Progenitor cell of endocrine pancreas (in vitro differentiated cells): ENCODE measurements at places on chromosomes 2 and 18.
A peak's percentile ranks its signal among the peaks of the same experiment; 100 is the strongest.

DNA sequence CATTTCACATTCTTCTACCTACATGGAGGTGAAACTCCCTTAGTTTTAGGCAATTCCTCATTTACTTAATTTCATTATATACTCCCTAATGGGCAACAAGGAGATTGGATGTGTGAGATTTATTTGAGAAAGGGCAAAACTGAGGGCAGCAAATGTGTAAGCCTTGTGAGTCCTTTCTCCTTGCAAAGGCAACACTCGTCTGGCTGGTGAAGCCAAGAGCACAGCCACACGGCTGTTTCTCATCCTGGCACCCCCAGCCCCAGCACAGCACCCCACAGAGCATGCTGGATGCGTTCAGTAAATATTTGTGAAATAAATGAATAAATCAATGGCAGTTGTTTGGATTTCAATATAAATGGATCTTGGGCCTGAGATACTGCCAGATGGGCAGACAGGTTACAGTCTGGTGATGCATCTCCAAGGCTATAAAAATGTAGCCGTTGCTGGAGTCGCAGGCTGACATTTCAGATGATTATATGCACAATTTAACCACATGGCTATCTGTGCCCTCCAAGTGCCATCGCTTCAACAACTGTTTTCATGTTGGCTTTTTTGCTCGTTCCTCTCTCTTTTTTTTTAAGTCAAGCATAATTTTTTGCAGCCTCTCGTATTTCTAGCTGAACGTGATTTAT is 154.1 kb upstream of the REV1 start:
- no peak for DNase-seq

DNA sequence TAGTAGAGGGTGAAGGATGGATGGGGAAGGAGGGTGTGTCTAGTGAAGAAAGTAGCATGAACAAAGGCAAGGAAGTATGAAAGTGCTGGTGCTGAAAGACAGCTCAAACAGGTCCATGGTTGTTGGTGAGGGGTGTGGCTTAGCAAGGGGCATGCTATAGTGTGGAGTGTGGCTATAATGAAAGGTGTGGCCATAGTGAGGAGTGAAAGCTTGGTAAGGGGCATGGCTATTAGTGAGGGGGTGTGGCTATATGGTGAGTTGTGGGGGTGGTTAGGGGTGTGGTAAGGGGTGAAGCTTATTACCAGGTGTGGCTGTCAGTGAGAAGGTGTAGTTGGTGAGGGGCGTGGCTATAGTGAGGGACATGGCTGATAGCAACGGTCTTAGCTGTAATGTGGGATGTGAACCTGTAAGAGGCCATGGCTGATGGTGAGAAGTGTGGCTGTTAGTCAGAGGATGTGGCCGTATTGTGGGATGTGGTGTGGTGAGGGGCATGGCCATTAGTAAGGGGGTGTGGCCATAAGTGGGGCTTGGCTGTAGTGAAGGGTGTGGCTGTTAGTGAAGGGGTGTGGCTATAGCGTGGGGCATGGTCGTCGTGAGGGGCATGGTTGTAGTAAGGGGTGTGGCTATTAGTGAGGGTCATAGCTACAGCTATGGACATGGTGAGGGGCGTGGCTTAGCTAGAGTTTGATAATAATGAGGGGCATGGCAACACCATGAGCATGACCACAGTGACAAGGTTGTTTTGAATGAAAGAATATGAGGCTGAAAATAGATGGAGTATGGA is 549.6 kb downstream of the FBXO15 start:
- no peak for DNase-seq

DNA sequence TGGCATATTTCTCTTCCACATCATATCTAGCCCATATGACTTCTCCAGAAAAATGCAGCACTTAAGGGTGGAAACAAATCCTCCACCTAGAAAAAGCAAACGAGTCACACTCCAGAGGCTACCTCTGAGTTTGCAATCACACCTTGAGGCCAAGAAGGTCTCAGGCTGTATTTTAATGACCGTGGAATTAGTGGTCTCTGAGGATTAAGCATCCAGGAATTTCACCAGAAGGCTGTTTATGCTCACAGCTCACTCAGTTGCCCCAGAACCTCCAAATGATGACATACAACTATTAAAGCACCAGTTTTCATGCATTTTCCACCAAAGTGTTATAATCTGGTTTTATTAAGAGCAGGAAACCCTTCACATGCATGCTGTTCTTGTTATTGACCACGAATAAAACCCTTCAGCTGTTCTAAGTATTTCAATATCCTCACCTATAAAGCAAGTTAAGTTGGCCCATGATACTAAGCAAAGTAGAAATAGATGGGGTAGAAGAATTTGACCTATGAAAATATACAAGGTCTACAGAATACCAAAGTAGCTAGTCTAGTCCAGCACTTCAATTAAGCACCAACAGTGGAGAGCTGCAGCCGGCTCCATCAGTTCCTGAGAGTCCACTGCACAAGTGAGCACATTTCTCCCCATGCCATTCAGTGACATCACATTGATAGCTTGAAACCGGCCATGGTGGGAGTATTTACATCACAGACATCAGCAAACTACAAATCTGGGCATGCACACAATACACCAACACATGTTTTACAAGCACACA is 39.5 kb upstream of the SLC14A1 start:
- DNase-seq, result no peak

- DNase-seq, result no peak
These were observed 5.9 kb downstream of the RNF103 start for GRCh38 chr2:86617738-86618137.

- no peak for DNase-seq
These were observed 23.6 kb upstream of the SULT1C4 start for GRCh38 chr2:108354136-108354535.

- DNase-seq, result no peak
These were observed 35.7 kb downstream of the KANSL3 start for GRCh38 chr2:96602330-96602823.

DNA sequence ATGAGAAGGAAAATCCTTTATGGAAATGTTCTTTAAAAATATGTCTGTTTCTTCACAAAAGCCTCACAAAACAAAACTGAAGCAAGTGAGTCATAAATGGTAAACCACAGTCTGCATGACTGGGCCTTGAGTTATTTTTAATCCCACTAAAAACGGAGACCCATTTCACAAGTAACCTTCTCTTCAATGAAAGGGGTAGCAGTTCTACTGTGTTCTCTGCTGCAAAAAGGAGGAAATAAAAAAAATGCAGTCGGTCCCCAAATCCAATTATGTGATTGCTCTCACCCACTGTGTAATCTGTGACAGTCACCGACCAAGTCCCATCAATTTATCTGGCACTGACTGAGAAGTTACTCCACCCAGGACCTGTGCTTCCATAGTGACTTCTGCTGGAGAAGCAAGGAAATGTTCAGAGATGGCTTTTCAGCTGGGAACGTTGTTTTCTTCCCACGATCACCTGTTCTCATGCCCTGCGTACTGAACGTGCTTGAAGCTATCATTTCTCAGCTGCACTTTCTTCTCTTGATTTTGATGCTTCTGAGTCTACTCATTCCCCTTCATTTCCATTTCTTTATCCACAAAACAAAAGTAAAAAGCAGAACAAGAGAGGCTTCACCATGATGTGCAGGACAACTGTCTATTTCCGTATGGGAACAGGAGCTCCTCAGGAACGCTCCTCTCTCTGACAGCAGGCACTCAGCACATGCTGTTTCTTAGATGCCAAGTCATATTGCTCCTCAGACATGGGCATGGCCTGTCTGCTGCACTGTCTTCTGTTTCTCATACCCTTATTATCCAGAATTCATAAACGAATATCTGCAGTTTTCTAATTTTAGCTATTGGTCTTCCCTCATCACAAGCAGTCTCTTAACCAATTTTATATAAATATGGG is 80.0 kb upstream of the TMEM200C start:
- no peak for DNase-seq

DNA sequence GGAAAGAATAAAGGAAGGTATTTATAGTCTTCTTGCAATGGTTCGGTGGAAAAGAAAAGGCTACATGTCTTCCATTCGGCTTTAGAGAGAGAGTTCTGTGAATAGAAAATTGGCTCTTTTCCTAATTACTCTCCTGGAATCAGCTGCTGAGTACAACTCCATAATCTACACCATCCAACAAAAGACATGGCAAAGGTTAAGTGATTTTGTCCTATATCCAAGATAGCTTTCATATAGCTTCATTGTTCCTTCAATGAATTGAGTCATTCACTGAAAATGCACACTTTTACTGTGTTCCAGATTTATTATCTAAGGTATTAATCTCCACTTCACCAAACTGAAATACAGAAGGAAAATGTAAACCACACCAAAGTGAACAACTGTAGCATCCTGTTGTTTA is 514.5 kb downstream of the LRRTM4 start:
- DNase-seq, result no peak

GRCh38 chr2:3034396-3034795 is 343.2 kb downstream of the EIPR1 start:
- DNase-seq, result no peak

DNA sequence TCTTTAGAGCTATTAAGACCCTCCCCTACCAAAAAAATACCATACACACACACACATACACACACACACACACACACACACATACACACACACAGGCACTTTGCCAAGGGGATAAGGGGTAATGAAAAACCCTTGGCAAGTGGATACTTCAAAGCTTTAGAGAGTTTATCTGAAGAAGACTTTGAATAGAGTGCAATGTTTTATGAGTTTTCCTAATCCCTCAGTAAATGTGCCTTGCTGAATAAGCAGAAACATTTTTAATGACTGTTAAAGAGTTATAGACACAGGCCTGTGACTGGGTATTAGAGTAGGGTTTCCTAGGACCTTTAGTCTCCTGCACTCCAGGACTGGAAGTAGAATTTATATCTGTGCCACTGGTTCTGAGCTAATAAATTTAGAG is 75.5 kb upstream of the CTAGE1 start:
- DNase-seq, result no peak

DNA sequence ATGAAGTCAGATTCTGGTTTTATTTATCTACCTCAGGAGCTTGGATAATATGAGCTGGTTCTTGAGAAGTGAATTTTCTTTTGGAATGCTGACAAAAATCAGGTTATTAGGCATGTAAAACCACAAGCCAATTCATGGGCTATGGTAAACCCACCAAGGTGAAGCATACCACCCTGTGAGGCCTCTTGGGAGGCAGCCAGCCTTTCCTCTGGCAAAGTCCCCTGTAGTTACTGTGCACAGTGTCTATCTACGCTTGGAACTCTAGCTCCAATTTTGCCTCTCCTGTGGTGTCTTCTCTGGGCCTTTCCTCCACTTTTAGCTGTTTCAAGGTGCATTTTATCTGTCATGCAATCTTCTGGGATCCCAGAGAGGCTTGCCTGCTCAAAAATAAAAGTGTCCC is 242.7 kb upstream of the ZSWIM2 start:
- DNase-seq, result no peak

GRCh38 chr2:9360110-9360509 is 63.2 kb downstream of the ITGB1BP1 start:
- no peak for DNase-seq

GRCh38 chr2:70247364-70248180 is 856 bp downstream of the TIA1 start:
- DNase-seq, result no peak

DNA sequence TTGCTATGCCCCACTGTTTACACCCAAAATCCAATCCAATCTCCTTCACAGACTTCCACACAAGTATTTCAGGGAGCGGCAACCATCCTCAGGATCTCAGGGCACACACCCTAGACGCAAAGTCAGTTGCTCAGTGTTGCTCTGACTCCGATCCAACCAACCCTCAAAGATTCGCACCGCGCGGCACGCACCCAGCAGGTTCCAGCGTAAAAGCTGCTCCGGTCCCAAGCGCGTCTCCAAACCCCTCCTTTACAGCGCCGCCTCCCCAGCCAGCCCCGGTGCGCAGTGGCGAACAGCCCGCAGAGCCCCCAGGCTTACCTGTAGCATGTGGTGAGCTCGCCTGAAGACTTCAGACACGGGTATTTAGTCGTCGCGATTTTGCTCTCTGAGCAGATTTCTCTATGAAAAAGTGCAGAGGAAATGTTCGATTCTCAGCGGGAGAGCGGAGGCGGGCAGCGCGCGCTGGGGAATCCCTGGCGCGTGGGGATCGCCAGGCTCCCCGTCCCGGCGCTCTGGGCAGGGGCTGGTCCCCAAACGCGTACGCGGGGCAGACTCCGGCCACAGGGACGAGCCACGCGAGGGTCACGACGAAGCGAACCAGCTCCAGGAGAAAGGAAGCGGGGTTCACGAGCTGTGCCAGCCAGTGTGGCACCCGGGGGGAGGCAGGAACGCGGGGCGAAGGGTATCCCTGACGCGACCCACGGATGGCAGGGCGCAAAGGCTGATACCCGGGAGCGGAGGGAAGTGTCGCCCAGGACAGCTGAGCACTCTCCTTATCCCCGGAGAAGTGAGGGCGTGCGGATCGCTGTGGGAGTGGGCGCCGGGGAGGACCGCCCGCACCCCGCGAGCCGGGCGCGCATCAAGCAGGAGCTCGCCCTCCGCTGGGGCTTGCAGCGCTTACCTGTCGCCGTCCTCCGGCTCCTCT is 650 bp downstream of the CCBE1 start:
- DNase-seq, result peak; percentile 12

DNA sequence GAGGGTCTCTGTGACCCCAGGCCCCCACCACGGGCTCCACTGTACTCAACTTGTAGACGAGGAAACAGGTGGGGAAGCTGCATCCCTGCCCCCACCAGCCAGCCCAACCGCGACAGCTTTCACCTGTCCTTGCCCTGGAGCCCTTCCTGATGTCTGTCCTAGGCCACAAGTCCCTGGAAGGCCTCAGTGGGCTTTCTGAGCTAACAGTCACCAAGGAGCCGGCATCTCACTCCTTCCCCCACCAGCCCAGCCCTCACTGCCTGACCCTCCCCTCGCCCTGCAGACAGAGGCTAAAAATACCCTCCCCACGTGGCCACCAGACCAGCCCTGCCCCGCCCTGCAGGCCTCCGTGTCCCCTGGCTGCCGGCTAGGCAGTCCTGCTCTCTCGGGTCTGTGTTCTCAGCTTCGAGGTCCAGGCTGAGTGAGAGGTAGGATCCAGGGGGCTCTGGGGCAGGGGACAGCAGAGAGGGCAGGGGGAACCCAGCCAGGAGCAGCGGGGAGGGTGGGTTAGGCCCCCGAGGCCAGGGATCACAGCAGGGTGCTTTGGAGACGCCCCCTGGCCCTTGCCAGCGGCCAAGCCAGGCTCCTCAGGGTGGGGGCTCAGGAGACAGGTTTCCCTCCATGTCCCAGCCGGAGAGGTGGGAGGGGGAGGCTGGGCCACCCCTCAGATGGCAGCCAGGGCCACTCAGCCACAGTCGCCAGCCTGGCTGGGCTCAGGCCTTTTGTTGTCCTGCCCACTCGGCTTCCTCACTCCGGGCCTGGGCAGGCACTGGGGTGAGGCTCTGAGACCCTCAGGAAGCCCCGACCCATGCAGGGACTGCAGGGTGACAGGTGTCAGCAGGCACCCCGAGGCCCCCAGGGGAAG is at the start of gene KLHL30:
Gene KLHL30 (plus strand): TSS at position 338 of the 865 bp plus-strand sequence. CDS start 2,087 bp downstream, outside the sequence.
- DNase-seq, result no peak

- DNase-seq, result no peak
These were observed 34.9 kb downstream of the CFAP210 start for GRCh38 chr2:169659320-169659719.

- no peak for DNase-seq
These were observed 73.3 kb downstream of the SH3BP4 start for GRCh38 chr2:235024931-235025773.

GRCh38 chr18:63303547-63303946 is 16.0 kb downstream of the BCL2 start:
- DNase-seq, result no peak
